HFF-Myc (cell line): ENCODE measurements at places on chromosomes 2 and 18.

DNA sequence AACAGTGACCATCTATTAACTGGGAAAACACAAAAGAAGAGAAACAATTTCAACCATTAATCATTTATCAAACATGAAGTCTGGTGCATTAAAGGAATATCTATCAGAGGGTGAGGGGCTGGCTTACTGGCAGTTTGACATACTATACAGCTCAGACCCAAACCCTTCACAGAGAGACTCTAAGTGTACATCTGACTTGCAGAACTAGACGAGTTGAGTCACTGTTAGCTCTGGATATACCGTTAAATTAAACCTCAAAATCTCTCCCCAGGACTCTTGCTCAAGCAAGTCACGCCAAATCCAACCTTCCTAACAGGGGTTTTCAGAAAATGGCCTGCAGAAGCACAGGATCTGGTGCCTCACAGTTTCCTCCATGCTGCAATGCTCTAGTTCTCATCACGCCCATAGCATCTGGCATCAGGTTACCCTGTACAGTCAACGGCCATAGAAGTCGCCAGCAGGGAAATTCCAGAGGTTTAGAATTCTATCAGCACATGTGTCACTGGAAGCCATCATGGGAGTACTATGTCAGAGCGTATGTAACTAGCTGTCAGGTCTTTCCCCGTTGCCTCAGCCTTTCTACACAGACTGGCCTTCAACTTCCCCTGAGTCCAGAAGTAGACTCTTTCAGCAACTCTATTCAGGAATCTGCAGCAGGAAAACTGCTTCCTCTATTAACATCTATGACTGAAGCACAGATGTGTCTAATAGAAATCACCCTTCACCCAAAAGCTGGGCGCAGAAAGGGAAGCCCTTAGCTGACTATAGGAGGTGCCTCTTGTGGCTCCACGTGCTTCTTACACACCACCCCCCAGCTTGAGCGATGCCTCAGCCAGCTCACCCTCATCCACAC lies 9.3 kb downstream of the TGOLN2 start:
- DNase-seq: peak; percentile 73

GRCh38 chr2:158507679-158508078 lies 50.9 kb downstream of the PKP4 start:
- DNase-seq: no peak

DNA sequence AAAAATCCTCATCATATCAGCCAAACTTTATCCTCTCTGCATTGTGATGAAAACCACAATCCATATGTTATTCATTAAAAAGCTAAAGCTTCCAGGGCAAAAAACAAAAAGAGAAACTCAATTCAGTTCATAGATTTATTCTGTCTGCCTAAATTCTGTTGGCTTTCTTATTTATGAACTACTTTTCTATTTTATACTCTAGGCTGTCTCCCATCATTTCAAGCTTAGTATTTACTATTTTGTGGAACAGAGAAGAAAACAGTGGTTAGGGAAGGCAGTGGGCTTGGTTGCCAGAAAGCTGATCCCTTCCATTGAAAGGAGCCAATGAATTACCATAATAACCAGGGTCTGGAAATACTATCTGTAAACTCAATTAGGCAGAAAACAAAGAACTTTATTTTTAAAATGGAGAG lies 71.8 kb downstream of the RAPH1 start:
- no peak for DNase-seq

DNA sequence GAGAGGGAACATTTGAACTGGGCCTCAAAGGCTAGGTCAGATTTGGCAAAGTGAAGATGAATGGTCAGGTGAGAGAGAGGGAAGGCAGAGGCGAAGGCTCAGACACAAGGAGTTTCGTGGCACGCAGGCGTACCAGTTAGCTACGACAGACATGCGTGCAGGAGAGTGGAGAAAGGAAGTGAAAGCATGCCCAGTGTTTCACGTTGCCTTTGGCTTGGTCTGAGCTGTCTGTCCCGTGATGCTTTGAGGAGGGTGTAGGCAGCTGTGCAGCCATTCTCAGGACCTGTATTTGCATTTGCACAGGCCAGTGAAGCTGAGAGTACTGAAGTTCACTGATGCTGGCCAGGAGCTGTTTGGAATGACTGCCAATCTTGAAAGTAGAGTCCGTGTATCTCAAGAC lies 69.5 kb downstream of the HNRNPLL start:
- no peak for DNase-seq

DNA sequence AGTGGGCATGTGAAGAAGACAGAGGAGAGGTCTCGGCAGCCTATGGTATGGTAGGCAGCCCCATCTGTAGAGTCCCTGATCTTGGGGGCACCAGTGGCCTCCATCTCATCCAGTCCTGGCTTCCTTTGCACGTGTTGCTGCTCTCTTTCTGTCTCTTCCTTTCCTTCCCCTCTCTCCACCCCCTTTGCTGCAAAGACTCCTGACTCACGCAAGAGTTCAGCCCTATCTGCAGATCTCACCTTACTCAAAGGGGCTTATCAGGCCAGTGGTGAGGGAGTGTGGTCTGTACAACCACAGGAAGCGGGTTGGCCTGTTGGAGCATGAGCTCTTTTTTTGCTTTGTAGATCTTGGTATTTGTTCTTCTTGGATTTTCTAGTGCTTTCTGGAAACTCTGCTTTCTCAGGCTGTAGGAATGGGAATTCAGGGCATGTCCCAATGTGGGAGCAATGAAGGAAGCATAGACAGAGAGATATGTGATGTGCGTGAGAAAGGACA lies 14.6 kb upstream of the NT5DC4 start:
- DNase-seq: no peak

GRCh38 chr18:72161691-72162090 lies 382.5 kb downstream of the CBLN2 start:
- no peak for DNase-seq

- no peak for DNase-seq
Measured at GRCh38 chr2:162342321-162342720, 1.6 kb upstream of the GCA start.

GRCh38 chr18:36127836-36128529 lies 1.2 kb downstream of the SLC39A6 start:
- no peak for DNase-seq

DNA sequence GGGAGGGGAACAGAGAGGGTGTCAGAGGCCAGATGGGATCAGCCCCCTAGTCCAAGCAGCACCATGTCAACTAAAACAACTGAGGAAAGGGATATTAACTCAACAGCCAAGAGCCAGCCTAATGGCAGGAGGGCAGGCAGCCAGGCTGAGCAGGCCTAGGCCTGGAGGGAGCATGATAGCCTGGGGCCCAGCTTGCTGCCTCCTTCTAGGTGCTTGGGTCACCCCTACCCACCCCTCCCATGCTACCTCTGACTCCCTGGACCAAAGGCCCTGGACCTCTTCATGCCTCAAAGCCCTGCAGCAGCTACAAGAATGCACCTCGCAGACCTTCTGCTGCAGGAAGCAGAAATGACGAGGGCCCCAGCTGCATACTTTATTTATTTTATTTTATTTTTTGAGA lies 22.1 kb upstream of the TNS1 start:
- no peak for DNase-seq

GRCh38 chr18:39215920-39216319 lies 1650.3 kb upstream of the CELF4 start:
- no peak for DNase-seq

DNA sequence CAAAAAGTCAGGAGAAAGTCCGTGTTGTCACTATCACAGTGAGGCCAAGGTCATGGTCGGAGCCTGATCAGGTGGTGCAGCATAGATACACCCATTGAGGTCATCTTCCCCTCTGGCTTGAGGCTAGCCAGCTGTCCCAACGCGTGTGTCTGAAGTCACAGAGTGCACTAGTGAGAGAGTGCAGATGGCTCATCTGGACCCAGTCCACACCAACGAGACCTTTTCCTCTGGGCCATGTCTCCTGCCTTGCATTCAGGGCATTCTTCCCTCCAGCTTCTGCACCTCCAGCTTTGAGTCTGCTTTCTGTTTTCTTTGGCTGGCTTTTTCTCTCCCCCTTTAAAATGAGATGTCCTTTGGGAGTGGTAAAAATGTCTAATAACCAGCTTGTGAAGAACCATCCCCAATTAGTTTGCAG lies 146.9 kb downstream of the TDRD15 start:
- no peak for DNase-seq

DNA sequence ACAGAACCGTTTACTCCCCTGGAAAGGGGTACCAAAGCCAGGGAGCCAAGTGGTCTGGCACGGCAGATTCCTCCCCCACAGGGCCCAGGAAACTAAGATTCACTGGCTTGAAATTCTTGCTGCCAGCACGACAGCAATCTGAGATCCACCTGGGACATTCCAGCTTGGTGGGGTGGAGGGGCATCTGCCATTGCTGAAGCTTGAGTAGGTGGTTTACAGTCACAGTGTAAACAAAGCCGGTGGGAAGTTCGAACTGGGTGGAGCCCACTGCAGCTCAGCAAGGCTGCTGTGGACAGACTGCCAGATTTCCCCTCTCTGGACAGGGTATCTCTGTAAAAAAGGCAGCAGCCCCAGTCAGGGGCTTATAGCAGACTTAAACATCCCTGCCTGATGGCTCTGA lies 901.7 kb upstream of the LRRTM1 start:
- DNase-seq: no peak

DNA sequence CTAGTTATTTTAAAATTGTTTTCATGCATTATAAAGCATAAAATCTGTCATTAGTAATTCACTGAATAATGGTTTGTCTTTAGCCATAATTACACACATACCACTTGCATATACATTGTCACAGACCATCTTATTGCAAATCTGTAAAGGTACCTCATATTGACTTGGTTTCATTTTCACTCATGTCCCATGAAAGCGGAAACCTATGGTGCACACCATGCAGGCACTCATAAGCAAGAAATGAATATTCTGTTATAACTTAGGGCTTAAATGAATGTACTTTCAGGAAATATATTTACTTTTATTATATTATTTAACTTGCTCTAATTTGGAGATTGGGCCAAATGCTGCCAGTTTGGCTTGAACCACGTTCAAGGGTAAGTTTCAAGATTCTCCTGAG lies 29.2 kb upstream of the STK17B start:
- DNase-seq: no peak

- DNase-seq: no peak
Measured at GRCh38 chr2:11435036-11435435, 30.9 kb downstream of the E2F6 start.

- DNase-seq: peak; percentile 15
Measured at GRCh38 chr2:138501425-138502254, at the start of gene SPOPL. TSS of gene SPOPL (plus strand) at chr2:138501770. CDS start at chr2:138550217, 48,447 bp downstream.

DNA sequence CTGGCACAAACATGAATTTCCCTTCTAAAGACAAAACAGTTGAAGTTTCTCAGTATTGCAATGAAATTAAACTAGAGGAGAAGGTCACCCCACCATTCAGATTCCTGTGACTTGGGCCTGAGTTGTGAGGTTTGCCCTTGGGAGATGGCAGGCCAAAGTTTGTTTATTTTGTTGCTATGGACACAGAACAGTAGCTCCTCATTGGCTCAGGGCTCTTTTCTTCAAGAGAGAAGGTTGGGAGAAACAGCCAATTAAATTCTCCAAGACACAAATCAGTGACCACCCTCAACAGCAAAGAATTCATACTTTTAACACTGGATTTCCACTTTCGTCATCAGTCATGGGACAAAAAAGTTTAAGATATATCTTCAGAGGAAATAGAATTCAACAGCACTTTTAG lies at the start of gene FLACC1:
Gene FLACC1, minus strand, starts transcription at position 125 of the 400 bp plus-strand sequence. CDS start 5,941 bp downstream, outside the sequence.
- DNase-seq: peak; percentile 48

- DNase-seq: no peak
Measured at GRCh38 chr2:173862612-173863217, 102.5 kb downstream of the SP3 start.
